ENCODE measurements at places on chromosomes 5 and 9. TPM values are rescaled to one million over a fixed set of nuclear protein-coding genes. Genes with fewer than 3 reads are reported as not detected.

GRCh38 chr9:4680750-4681149 is 1.4 kb downstream of the CDC37L1 start:
- no peak for DNase-seq

The PHYHD1 gene
- total RNA-seq, result 1.1 TPM

DNA sequence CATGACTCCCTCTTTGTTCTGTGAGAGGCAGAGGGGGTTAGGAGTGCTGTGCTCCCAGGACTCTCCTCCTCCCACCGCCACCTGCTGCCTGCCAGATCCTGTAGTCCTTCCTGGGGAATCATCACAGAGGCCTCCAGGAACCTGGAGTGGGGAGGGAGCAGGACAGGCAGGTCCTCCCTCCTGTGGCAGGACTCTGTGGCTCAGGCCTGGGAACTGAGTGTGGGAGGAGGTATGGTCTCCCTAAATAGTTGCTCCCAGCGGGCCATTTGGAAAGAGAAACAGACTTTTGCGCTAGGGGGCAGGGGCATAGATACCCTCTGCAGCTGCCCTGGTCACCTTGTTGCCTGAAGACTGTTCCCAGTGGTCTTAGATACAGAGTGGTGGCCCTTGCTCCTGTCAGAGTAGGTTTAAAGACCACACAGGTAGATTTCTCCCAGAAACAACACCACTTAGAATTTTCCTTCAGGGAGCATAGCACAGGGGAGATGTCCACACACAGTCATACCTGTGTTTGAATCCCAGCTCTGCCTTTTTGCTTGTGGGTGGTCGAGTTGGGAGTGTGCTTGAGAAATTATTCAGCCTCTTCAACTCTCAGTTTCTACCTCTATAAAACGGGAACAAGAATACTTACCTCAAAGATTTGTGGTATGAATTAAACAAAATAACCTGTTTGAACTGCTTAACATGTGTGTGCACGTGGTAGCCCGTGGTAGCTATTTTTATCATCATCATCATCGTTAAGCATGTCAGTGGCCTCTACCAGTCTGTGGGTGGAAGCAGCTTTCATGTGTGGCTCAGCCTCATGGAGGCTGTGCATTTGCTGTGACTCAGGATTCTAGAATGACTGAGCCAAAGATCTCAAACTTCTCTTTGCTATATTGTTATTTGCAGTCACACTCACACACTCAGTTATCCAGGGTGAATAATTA is 55.8 kb downstream of the SLC22A5 start:
- DNase-seq, result no peak

DNA sequence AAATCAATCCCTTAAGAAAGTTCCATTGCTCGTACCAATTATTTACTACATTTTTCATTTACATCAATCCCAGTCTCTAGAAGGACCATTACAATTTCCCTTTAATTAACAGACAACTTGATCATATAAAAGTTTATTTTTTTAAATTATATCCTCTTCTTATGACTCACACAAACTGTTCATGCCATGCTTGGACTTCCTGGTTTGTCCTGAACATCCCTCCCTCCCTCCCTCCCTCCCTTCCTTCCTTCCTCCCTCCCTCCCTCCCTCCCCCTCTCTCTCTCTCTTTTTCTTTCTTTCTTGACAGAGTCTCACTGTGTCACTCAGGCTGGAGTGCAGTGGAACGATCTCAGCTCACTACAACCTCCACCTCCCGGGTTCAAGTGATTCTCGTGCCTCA is 11.6 kb upstream of the CLTB start:
- no peak for DNase-seq

The IL31RA gene
- 0.16 TPM for total RNA-seq

The TLX3 gene
- total RNA-seq, result not detected

GRCh38 chr5:77155179-77155785 is 55.2 kb upstream of the PDE8B start:
- no peak for DNase-seq

The ZMAT2 gene
- total RNA-seq, result 47.1 TPM
